NCI-H226 (cell line): ENCODE measurements at places on chromosomes 13 and 19.

GRCh38 chr19:17185590-17185989 is 29.6 kb upstream of the USE1 start:
- no peak for DNase-seq

DNA sequence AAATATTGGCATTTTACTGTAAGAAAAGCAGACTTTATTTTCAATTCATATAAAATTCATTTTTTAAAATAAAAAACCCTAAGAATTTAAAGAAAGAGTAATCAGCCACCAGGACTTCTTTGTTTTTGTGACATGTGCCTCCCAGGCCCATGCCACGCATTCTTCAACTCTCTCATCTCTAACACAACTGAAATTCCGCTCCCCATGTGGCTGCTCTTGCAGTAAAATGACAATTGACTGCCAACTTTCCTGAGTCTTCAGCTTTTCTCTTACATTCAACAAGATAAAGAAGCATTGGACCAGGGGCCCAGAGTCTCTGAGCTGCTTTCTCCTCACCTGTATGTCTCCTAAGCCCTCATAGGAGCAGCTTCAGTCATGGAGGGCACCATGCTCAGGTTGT is 372.1 kb downstream of the UQCRFS1 start:
- DNase-seq, result no peak

GRCh38 chr19:28633319-28634018 is 579.5 kb downstream of the UQCRFS1 start:
- DNase-seq, result peak; percentile 46

DNA sequence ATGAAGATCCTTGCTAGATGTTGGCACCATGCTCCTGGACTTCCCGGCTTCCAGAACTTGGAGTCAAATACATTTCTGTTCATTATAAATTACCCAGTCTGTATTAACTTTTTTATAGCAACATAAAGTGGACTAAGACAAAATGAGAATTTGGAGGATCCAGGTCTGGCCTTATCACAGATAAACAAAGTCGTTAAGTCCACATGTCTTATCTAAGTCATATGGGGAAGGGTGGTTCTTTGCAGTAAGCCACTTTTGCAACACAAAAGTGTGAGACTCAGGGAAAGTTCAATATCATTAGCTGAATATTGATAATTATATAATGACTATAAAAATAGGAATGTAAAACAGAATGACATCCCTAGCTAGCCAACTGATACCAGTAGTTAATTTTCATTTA is 91.6 kb upstream of the SIAH3 start:
- no peak for DNase-seq

DNA sequence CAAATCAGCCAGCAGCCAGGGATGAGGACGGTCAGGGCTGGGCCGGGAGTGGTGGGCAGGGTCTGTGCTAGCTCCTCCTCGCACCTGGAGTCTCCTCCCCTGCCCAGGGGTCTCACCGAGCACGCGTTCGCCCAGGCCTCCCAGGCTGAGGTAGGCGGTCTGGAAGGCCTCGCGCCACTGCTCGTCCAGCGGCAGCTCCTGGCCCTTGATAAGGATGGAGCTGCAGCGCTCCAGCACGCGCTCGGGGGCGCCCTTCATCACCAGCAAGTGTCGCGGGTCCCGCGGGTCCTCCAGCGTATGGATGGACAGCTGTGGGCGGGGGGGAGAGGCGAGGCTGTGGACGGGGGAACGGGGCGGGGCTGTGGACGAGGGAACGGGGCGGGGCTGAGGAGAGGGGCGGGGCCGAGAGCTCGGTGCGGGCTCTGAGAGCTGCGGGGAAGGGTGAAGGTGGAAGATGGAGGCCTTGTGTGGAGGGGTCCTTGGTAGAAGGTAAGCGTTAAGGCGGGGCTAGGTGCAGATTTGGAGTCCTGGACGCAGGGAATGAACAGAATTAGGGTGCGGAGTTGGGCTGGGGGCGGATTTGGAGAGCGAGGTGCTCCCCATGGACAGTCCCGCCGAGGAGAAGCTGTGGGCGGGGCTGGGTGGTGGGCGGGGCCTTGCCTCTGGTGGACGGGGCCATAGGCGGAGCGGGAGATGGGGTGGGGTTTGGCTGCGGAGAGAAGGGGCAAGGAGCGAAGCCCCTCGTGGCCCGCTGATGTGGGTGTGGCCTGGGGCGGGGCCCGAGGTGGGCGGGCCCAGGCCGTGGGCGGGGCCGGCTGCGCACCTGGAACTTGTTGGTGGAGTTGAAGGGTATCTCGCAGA is 5.7 kb downstream of the ATP4A start:
- DNase-seq, result no peak

GRCh38 chr19:43429395-43429794 is 14.7 kb downstream of the TEX101 start:
- no peak for DNase-seq

- DNase-seq, result no peak
Observed at GRCh38 chr19:35155441-35155840, 906 bp downstream of the FXYD5 start.

DNA sequence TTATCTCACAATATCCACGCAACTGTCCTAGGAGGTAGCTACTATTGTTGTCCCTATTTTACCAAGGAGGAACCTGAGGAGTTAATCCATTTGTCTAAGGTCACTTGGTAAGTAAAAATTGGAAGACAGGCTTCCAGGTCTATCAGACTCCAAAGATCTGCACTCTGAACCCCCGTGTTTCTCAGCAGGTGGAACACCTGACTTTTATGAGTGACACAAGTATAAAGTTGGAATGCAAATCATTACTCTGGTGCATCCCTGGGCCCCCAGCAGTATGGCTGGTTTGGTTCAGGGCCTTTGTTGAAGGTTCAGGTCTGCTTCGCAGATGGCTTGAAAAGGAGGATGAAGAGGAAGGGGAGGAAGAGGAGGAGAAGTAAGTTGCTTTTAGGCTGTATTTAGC is 46.0 kb downstream of the RGCC start:
- no peak for DNase-seq

GRCh38 chr13:112626124-112626523 is 38.2 kb upstream of the TUBGCP3 start:
- no peak for DNase-seq

DNA sequence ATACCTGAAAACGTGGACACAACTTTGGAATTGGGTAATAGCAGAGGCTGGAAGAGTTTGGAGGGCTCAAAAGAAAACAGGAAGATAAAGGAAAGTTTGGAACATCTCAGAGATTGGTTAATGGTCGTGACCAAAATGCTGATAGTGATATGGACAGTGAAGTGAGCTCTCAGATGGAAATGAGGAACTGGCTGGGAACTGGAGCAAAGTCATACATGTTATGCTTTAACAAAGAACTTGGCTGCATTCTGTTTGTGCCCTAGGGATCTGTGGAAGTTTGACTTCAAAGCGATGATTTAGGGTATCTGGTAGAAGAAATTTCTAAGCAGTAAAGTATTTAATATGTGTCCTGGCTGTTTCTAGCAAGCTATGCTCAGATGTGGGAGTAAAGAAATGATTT is 136.2 kb downstream of the DNAJC3 start:
- no peak for DNase-seq

- DNase-seq, result no peak
Observed at GRCh38 chr19:29761575-29762232, 46.6 kb upstream of the C19orf12 start.

DNA sequence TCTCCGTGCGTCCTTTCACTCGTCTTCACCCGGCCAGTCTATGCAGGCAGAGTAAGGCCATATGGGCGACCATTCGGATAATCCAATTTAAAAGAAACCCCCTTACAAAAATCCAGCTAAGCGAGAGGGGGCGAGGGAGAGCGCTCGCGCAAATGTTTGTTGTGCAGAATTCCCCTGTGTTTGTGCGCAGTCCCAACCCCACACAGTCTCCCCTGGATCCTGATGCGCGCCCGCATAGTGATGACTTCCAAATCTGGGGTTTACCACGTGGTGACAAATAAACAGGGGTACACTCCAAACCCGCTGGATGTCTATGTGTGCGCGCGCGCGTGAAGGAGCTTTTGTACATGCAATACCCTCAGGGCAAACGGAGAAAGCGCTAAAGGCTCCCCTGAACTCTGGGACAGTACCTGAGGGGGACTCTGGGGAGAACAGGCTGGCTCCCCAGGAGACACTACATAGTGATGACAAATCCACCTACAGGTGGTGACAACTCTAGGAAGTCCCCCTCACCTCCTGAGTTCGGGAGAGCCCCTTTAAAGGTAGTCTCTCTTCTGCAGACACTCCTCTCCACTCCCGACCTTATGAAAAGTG is 8.5 kb downstream of the SOX21 start:
- DNase-seq, result no peak

DNA sequence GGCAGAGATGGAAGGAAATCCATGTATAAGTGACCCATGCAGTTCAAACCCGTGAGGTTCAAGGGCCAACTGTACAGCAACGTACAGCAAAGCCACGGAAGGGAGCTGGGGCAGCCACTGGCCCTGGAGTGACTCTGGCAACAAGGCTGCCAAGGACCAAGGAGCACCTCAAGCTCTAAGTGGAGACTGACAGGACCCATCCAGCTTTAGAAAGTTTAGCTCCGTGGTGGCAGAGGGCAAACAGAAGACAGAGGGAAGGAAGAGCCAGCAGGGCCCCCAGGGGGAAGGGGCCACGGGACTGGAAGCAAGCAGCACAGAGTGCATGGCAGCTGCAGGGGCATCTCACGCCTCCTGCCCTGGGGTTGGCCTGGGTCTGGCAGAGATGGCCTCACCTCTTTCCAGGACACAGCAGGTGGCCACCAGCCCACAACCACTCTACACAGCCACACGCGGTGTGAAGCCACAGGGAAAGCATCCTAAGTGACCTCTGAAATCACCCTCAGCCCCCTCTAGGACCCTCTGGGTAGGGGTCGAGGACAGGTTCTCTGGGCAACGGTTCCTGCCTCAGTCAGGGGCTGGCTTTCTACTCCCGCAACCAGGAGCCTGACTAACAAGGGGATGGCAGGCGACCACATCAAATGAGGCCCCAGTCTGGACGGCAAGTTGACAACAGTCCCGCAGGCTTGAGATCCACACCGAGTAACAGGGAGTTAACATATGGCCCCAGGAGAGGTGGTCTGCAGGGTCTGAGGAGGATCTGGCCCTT is 3.8 kb downstream of the MIER2 start:
- DNase-seq, result no peak

- no peak for DNase-seq
Observed at GRCh38 chr19:15869109-15869555, 28.7 kb downstream of the CYP4F2 start.

DNA sequence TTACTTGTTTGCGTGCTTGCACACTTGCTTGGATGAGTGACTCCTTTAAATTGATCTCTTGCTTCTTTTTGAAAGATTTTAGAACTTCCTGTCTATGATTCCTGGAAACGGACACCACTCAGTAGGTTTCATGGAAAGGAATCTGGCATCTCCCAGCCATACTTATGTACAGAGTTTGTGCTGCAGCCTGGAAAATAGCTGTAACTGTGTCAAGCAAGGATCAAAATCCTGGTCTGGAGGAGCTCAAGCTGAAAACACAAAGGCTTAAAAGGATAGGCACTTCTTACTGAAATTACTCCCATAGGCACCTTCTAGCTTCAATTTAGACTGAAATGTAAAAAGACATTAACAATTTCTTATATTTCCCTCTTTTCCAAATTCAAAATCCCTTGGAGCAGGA is 1.4 kb upstream of the FREM2 start:
- no peak for DNase-seq

DNA sequence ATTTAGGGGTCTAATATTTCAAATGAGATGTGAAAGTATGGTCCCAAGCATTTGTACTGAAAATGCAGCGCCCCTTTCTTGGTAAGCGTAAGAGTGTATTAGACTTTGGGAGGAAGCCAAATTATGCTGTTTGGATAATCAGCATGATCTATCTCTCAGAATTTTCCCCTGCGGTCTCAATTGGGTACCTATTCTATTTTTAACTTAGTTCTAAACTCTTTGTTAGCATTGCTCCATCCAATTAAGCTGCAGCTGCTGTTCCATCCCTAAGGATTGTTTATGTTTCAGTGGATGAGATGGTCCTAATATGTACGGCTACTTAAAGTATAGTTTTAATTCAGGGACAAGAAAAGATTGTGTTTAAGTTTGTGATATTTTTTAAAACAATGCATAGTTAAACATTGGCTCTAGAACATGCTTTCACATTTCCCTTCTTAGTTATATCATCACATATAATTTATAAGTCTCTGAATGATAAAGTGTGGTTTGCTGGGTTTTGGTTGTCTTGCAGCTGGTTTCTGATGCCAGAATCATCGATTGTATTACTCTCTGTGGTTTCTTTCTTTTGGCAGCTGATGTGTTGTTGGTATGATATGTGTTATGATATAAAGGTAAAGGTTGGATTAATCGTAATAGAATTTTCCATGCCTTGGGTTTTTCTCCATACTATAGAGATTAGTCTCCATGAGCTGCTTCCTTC is 15.0 kb downstream of the POLR1D start:
- DNase-seq, result no peak

DNA sequence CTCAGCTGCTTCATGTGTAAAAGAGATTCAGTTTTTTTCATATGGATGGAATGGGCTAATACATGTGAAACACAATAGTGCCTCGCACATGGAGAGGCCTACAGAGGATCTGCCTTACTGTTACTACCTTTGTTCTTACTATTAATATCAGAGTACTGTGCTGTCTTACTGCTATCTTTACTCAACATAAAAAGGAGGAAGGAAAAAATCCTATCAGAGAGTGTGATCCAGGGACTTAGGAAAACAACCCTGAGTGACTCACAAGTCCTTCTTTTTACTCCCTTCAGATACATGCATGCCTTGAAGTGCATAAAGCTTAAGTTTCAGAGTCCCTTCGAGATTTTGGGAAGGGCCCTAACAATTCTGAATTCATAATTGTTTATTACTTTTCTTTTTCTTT is 136.8 kb downstream of the TBC1D4 start:
- no peak for DNase-seq

- no peak for DNase-seq
Observed at GRCh38 chr19:47028195-47028601, 8.6 kb downstream of the NPAS1 start.

DNA sequence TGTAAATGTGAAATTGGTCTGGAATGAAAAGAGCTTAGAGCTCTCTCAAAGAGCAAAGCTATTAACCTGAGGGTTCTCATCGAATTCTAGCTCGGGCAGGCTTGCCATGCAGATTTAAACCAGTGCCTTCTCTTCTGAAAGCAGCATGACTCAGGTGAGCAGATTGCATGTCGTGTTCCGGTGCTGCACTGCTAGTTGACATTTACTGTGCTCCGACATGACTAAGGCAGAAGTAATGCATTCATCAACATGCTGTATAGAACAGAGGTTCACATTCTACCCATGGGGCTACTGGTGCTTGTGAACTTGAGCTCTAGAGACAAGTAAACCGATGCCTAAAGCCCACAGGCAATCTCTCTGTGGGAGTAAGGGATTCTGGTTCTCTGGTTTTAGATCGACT is 947.7 kb downstream of the EFNB2 start:
- peak; percentile 58 for DNase-seq

GRCh38 chr13:31929031-31929770 is 102.4 kb upstream of the FRY start:
- no peak for DNase-seq

GRCh38 chr19:36638862-36639510 is 27.7 kb downstream of the ZNF461 start:
- DNase-seq, result no peak

GRCh38 chr19:16247353-16248182 is 49.9 kb downstream of the AP1M1 start:
- peak; percentile 47 for DNase-seq

DNA sequence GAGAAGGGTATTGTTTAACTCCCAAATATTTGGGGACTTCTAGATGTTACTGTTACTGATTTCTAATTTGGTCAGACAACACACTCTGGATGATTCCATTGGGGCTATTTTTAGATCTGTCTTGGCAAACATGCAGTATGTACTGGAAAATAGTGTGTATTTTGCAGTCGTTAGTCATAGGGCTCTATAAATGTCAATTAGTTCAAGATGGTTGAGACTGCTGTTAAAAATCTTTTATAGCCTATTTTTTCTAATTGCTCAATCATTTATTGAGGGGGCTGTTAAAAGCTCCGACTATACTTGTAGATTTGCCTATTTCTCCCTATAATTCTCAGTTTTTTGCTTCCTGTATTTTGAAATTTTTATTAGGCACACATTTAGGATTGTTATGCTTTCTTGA is 31.4 kb downstream of the PPP5C start:
- no peak for DNase-seq
